Cardiac fibroblast (primary cell): ENCODE measurements at places on chromosomes 7 and 10.

DNA sequence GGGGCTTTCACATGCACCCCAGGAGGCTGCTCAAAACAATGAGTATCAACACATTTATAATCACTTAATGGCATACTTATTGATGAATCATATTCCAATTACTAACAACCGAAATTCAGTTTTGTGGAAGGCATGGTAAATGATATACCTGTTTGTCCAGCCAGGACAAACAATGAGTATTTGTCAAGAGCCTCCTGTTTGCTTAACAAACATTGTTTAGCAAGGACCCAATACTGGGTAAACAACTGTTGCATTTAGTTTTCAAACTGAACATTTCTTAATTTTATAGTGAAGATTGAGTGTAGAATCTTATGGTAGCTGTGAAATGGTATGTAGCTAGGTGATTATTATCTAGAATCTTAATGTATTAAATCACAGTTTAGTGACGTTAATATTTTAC lies 473.7 kb downstream of the ATRNL1 start:
- DNase-seq, result no peak

- DNase-seq, result no peak
Measured at GRCh38 chr10:124240839-124241291, 147.5 kb upstream of the CHST15 start.

GRCh38 chr10:33199731-33200232 lies 134.7 kb downstream of the NRP1 start:
- no peak for DNase-seq

DNA sequence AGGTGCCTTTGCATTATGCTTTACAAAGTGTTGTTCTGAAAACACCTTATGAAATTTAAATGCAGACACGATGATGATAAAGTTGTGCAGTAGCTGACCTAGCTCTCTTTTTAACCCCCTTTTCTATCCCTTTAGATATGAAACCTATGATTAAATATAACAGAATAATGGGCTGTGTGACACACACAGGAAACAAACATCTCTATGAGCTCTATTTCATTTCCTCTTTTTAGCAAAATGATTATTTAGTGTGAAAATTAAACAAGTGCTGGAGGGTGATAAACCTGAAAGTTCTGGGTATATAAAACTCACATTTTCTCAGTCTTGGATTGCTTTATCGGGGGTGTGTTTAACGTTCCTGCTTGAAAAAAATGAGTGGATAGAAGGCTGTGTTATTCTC lies 1310.5 kb upstream of the CELF2 start:
- DNase-seq, result no peak

DNA sequence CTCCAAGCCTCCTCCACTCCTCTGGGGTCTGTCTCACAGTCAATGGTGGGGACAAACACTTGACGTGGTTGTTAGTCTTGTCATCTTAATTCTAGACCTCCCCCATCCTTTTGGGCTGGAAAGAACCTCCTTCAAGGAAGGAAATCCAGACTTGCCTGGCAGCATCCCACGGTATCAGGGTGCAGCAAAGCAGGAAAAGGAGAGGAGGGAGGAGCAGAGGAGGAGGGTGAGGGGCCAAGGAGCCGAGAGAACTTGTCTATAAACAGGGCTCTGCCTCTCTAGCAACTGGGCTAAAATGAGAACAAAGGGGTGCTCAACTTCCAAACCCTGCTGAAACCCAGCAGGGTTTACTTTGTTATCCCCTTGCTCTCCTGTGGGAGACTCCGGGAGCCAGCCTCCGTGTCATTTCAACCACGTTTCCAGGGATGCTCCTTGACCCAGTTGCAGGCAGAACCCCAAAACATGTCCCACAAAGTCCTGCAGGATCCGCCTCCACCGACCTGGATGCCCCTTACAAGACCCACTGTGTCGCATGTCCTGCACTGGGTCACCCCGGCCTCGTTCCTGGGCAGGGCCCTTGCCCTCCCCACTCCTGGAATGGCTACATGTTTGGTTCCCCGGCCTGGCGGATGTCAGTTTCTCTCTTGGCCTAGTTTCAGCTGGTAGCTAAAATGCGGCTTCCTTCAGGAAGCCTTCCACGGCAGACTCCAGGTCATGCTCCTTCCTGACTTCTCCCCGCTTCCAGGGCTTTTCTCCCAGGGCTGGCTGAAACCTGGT lies 69.7 kb upstream of the MGMT start:
- no peak for DNase-seq

GRCh38 chr7:154569916-154570315 lies 433.0 kb downstream of the PAXIP1 start:
- DNase-seq, result no peak

DNA sequence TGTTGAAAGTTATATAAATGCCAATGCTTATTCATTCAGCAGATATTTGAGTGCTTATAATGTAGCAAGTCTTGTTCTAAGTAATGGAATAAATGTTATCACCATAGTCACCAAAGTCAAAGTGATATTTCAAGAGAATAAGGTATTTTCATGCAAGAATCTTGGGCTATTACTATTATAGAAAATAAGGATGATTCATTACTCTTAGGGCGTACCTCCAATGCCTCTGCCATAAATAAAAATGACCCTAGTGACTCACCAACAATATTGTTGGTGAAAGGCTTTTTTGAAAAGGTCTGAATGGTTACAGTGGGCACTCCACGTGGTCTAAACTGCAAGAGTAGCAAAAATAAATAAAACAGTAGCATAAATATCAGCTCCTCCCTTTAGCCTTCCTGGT lies 68.4 kb downstream of the RALA start:
- DNase-seq, result no peak

GRCh38 chr7:158063850-158064610 lies 523.6 kb downstream of the PTPRN2 start:
- DNase-seq, result no peak
